ENCODE measurements at places on chromosomes 16 and 17.

GRCh38 chr17:19263641-19264051 lies 26.5 kb downstream of the EPN2 start:
- no peak for DNase-seq

DNA sequence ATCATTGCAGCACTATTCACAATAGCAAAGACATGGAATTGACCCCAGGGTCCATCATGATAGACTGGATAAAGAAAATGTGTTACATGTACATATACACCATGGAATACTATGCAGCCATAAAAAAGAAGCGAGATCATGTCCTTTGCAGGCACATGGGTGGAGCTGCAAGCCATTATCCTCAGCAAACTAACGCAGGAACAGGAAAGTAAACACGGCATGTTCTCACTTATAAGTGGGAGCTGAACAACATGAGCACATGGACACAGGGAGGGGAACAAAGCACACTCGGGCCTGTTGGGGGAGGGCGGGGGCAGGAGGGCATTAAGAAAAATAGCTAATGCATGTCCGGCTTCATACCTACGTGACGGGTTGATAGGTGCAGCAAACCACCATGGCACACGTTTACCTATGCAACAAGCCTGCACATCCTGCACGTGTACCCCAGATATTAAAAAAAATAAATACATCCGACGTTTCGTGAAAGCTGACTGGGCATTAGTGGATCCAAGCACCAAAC lies 28.9 kb downstream of the ZNF778 start:
- no peak for DNase-seq

DNA sequence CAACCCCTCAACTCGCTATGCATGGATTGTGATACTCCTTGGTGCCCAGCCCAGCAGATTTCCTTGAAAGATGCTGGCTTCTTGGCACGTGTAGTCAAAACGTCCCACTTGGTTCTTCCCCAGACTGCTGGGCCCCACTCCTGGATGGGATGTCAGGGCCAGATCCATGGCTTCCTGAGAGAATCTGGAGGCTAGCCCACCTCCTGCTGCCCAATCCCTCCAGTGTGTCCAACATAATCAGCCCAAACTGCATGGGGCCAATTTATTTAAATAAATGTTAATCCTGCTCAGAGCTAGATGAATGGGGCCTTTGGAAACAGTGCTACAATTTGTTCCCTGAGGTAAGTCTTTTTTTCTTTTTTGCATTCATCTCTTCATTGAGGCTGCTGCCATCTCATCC lies 49.4 kb downstream of the WSB1 start:
- DNase-seq: no peak

GRCh38 chr16:426115-426905 lies 861 bp downstream of the RAB11FIP3 start:
- no peak for DNase-seq

DNA sequence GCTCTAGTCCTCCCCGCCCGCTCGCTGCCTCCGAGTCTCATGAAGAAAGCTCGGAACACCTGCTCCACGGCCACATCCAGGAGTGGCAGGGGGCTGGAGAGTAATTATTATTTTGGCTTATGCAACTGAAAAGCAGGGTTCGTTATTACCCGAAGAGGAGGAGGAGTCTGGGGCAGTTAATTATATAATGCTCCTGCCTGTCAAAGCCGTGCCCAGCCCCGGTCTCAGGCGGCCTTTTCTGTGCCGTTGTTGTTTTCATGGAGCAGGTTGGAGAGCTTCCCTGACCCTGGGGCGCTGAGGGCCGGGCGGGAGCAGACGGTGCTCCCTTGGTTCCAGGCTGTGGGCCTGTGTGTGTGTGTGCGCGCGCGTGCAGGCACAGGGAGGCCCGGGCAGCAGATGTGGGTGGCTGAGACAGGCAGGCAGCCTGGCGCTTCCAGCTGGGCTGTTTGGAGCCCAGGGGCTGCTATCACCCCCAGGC lies 2.4 kb downstream of the JPH3 start:
- no peak for DNase-seq

- no peak for DNase-seq
Observed at GRCh38 chr16:58906981-58907715, 173.0 kb upstream of the GOT2 start.

GRCh38 chr16:2919511-2920255 lies 8.0 kb downstream of the FLYWCH1 start:
- DNase-seq: no peak

- no peak for DNase-seq
Observed at GRCh38 chr17:78458736-78459335, 80.4 kb downstream of the PGS1 start.

DNA sequence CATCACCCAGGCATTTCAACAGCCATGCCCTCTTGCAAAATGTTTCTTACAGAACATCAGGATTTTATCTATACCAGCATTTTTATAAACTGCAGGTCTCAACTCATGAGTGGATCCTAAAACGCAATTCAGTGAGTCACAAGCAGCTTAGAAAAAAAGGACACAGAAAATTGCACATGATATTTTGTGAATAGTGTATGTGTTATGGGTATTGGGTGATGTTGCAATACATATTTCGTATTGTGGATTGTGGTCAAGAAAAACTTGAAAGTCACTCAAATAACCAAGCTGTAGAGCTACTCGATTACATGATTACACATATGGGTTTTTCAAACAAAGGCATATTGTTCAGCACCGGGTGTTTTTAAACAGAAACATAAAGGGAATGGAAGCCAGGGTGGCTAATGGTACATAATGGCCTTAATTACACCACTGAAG lies 1.4 kb downstream of the WIPI1 start:
- DNase-seq: no peak

- peak; percentile 79 for DNase-seq
Observed at GRCh38 chr16:66934138-66934838, at the start of gene CIAO2B. Gene CIAO2B, minus strand, starts transcription at chr16:66934402. Its CDS starts 38 bp downstream, at chr16:66934364.

GRCh38 chr17:39621523-39622379 lies 5.0 kb upstream of the PPP1R1B start:
- peak; percentile 72 for DNase-seq
